ENCODE measurements at places on chromosomes 2 and 18.
A peak's percentile ranks its signal among the peaks of the same experiment; 100 is the strongest.

DNA sequence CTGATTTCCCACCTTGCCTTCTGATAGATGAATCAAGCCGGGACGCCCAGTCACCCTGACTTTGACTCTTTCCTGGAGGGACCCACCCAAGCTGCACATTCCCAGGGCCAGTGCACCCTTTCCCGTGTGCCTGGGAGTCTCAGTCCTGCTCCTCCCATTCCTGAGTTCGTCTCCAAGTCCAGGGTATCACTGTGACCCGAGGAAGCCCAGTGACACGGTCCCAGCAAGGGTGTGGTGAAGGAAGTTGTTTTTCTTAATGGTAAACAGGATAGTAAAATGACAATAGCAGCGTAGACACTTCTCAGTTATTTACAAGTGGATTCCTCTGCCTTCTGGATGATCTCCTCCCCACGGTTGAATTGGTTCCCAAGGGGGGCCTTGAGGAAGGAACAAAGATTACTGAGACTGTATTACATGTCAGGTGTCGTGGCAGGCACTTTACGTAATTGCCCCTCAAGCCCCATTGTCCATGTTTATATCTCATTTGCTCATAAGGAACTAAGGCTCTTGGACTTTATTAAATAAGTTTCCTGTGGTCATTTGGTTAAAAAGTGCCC lies 123.3 kb downstream of the PRKCE start:
- DNase-seq: no peak

GRCh38 chr2:18792226-18792629 lies 202.9 kb upstream of the NT5C1B start:
- DNase-seq: no peak

DNA sequence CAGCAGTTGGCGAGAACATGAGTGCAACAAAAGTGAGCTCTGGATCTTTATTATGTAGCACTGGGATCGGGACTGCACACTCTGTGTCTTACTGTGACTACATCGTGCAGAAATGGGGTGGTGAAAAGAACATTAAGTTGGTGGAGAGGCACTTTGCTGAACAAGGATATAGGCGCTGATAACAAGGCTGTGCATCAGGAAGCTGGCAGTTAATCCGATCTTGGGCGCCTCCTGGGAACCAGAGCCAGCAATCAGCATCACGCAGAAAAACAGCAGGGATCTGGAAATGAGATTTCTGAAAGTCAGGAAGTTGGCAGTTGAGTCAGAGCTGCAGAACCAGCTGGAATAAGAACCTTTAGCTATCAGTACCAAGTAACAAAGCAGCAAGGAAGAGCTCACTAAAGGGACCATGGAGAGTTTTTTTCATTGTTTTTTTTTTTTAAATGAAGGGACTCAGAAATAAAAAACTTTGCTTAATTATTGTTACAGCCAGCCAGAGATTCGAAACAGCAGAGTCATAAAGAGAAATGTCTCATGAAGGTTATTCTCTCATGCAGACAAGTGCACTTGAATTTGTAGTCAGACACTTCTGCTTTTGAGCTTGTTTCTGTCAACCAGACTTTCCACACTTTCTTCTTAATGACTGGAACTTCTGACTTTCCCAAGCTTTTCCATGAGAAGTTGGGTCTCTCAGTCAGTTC lies 22.8 kb upstream of the MYO3B start:
- peak; percentile 33 for DNase-seq

DNA sequence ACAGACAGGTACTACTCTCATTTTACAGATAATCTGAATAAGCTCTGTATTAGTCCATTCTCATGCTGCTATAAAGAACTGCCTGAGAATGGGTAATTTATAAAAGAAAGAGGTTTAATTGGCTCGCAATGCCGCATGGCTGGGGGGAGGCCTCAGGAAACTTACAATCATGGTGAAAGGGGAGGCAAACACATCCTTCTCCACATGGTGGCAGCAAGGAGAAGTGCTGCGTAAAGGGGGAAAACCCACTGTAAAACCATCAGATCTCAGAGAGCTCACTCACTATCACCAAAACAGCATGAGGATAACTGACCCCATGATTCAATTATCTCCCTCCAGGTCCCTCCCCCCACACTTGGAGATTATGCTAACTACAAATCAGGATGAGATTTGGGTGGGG lies 254.4 kb downstream of the KCNE4 start:
- DNase-seq: no peak

GRCh38 chr2:222572751-222573174 lies 83.1 kb downstream of the FARSB start:
- DNase-seq: peak; percentile 19

DNA sequence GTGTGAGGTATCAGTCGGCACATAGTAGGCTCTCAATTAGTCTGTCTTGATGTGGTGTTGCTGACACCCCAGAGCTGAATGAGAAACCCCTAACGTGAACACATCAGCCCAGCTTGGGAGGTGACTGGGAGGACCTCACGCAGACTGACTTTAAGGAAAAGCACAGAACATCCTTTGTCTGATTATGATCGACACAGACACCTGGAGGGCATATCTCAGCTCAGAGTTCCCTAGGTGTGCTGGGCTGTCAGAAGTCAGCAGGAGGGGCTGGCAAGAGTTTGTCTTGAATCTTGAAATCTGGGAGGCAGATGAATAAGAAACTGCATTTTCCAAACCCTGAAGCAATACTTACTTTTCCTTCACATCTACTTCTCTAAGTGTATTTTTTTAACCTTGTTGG lies 16.8 kb upstream of the MYCN start:
- DNase-seq: no peak

DNA sequence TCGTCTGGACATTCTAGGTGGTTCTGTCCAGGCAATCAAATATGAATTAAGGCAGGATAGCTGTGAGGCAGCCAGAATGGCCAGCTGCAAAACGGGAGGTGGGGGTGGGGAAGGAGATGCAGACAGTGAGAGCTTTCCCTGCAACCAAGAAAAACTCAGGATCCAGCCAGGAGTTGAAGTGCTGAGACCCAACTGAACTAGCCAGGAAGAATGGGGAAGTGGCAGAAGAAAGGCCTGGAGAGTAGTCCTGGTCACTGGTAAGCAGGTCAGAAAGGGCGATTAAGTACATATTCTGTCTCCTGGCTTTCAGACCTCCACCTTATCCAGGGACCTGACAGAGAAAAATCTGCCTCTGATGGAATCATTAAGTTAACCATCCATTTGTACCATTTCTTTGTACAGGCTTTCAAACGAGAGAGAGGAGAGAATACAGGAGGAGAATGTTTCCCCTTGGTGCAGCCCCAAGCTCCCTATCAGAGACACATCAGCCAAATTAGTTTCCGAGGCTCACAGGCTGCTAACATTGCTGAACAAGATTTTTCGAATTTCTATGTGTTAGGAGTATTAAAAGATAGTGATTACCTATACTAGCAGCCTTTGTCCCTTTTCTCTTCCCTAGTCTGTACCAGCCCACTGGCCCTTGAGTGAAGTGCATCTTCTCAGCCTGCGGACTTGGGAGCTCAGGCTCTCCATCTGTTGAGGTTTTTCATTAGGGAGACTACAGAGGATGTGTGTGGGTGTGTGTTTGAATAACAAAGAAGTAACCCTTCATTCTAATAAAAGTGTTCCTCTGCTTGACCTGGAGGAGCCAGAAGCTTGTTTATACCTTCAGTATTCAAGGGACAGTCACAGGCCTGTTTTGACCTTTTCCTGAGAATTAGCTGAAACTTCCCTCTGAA lies 12.5 kb upstream of the HOXD1 start:
- peak; percentile 29 for DNase-seq

DNA sequence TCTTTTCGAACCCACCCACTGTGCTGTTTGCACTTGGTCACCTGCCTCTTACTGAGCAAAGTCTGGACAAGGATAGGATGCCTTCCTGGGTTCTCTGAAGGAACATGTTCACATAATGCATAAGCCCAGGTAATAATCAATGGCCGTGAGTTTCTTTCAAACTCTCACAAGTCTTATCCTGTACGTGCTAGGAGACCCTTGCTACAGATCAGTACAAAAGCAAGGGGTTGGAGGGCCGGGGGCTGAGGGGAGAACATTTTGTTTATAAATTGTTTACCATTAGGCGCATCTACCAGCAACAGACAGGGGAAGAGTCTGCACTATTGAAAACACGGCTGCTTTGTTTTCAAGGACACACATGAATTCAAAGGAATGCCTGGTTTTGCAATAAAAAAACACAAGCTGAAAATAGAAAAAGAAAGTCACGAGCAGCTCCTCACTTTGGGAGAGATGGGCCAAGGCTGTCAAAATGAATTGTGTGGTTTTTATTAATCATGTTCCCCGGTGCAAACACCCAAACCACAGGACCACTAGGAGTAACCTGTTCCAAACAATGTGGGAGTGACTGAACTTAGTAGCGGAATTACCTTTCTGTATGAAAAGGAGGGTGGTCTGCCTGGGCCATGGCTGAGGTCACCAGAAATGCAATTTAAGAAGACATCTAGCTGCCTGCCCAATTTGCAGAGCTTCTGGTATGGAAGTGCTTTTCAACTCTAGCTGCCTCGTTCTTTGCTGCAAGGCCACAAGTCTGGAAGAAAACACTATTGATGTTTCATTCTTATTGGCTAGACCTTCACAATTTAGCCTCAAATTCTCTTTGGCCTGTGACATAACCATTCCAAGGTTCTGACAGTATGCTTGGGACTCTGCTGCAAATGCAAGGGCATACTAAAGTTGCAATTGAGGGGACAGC lies 73.5 kb downstream of the CCBE1 start:
- no peak for DNase-seq

DNA sequence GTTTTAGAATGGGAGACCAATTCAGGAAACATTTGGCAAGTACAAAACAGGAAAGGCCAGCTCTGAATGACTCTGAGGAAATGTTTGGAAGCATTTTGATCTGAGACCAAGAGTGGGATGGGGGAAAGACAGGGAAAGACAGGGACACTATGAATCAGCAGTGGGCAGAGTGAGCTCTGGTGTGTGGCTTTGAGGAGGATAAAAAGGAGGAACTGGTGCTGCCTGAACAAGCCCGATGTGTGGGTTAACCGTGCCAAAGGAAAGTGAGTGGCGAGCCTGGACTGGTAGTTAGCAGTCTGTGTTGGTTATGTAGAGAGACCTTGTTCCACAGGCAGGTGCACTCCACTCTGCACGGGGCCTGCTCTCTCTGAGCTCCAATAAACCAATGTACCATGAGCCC lies 5.3 kb downstream of the MFSD6 start:
- DNase-seq: no peak

DNA sequence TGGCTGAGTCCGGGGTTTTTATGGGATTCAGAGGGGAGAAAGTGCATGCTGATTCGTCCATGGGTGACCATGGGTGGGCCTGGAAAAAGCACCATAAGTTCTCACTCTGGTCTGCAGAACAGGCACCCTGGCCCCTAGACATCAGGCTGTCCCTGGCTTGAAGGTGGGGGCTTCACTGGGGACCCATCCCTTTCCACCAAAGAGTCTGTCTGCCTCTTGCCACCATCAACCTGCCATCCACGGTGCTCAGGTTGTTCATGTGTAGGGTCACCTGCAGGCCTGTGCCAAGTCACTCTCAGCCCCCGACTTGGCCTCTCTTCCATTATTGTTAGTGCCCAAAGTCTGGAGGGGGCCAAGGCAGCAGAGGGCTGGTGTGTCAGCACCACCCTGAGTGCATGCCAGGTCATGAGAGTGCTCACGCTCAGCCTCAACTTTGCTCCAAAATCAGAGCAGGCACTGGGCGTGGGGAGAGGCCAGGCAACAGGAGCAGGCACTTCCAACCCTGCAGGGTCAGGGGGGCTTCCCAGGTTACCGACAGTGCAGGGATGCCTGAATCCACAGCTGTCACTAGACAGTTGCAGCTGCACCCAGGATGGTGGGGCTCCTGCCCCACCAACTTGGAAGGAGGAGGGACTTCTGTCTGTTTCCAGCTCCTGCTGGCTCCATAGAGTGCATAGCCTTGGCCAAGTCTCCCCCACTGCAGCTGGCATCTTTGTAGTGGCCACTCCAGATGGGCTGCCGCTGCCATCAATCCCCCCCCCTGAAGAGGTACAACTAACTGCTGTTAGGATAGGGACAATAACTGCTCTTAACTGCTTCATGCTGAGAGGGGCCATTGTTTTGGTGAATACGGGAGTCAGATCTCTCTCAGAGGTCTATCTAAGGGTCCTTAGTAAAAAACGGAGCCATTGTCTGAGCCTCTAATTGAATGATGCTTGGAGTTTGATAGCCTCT lies 209.3 kb downstream of the AKAIN1 start:
- DNase-seq: no peak

GRCh38 chr2:63903003-63903402 lies 61.3 kb downstream of the UGP2 start:
- DNase-seq: no peak

DNA sequence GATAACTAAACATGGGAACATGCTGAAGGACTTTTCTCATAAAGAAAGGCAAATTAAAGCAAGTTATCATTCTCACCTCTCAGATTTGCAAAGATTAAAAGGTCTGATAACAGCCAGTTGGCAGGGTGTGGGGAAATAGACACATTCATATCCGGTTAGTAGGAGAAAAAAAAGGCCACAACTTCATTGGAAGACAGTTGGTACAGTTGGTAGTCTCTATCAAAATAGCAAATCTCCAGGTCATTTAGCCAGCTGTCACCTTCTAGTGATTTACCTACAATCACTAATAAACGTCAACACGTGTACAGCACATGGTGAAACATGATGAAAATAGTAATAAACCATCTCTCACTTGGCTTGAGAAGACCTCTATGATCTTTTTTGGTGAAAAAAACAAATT lies 16.6 kb downstream of the INPP5D start:
- DNase-seq: no peak

DNA sequence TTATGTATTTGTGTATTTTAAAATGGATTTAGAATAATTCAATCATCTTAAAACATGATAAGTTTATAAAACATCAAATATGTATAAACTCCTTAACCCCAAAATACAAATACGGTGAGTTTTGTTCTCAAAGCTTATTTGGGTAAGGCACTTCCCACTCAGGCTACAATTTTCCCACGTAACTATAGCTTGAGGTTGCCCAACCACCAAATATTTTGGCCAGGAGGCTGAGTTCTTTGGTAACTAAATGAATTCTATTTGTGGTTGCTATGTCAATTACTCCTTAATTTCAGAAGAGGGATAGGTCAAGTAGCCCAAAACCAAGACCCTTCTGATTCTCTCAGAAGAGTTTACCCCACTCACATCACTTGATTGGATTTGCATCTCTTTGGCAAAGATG lies 70.4 kb downstream of the MYL12B start:
- no peak for DNase-seq

GRCh38 chr2:16194530-16194929 lies 254.2 kb downstream of the MYCN start:
- DNase-seq: no peak

- DNase-seq: peak; percentile 59
Observed at GRCh38 chr18:38481576-38481975, 916.0 kb upstream of the CELF4 start.

Measured in retina (tissue), 1 donor.